ENCODE measurements at places on chromosomes 2 and 18.
A peak's percentile ranks its signal among the peaks of the same experiment; 100 is the strongest.

GRCh38 chr2:186733414-186733813 is 39.6 kb downstream of the FAM171B start:
- no peak for DNase-seq

- no peak for DNase-seq
Measured at GRCh38 chr2:222743251-222743812, 71.9 kb downstream of the MOGAT1 start.

DNA sequence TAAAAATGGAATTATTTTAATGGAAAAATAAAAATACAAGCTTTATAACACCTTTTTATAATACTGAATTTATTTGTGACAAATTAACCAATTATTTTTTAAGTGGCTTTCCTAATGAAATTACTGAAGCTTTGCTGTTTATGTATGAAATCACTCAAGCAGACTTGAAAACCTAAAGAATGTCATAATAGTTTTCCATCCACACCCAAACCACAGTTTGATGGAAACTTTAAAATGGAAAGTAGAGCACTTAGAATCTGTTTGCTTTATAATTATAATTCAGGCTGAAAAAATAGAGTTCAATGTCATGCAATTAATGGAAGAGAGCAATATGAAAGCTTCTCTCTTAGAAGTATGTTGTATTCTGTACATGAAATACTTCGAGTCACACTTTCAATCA is 31.6 kb upstream of the WDR75 start:
- no peak for DNase-seq

GRCh38 chr2:172995323-172996244 is 80.1 kb upstream of the MAP3K20 start:
- no peak for DNase-seq

- DNase-seq = no peak
Measured at GRCh38 chr2:222955008-222955407, 94.2 kb downstream of the ACSL3 start.

DNA sequence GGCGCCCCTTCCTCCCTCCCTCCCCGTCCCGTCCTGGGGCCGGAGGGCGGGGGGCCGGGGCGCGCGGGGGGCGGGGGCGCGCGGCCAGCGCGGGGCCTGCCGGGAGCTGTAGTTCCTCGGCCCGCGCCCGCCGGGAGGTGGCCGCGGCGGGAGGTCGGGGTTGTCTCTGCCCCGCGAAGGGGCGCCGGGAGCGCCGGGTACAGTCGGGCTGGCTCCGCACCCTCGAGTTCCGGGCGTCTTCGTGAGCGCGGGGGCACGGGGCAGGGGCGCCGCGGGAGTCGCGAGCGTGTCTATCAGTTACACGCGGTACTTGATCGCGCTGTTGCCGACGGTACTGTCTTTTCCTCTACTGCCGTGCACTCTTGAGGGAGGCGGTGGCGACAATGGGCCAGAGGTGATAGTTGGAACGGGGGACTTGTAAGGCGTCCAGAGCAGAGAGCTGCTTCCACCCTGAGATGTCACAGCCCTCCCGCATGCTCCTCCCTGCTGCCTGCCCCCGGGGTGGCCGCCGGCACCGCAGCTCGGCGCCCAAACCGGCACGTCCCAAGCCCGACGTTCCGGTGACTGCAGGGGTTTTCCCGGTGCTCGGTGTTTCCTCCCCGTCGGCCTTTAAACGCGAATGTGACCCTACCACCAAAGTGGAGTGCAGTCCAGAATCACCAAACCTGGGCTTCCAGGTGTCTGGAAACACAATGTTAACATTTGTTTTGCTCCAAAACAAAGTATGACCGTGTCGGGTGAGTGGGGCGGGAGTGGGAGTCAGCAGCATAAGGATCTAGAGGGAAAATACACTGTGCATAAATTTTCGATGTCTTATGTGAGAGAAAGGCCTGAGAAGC is at the start of gene PRKD3:
TSS of gene PRKD3 (minus strand) at position 48 of the 839 bp plus-strand sequence. CDS start 8,309 bp downstream, outside the sequence.
- peak; percentile 31 for DNase-seq

DNA sequence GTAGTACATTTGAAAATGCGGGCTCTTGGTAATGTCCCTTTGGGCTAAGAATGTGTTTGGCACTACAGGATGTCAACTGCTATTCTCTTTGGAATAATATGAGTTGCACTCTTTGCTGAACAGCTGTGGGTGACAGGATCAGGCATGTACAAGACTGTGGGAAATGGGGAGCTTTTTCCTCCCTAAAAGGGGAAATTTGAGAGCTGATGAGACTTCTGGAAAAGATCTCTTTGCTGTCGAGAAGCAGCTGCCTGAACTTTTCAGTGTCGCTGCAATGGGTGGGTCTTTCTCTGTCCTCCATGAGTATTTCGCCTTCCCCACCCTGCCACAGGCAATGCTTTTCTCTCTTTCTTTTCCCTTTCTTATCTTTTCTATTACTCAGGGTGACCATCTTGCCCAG is 762.2 kb upstream of the GCFC2 start:
- no peak for DNase-seq

DNA sequence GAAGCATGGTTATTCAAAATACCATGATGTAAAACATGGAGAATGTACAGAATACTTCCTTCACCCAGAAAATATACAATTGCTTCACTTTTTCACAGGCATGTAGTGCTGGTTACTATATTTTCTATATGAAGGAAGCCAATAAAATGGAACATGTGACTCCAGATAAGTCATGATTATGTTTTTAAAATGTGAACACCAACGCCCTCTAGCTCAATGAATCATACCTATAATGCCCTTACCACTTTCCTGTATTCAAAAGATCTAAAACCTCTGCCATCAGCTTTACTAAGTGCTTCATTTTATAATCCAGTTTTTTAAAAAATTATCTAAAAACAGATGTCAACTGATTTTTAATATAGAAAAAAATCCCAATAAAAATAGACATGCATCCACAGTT is 59.9 kb downstream of the SMAD2 start:
- no peak for DNase-seq

GRCh38 chr18:62729487-62730386 is 14.4 kb downstream of the PHLPP1 start:
- DNase-seq = no peak

DNA sequence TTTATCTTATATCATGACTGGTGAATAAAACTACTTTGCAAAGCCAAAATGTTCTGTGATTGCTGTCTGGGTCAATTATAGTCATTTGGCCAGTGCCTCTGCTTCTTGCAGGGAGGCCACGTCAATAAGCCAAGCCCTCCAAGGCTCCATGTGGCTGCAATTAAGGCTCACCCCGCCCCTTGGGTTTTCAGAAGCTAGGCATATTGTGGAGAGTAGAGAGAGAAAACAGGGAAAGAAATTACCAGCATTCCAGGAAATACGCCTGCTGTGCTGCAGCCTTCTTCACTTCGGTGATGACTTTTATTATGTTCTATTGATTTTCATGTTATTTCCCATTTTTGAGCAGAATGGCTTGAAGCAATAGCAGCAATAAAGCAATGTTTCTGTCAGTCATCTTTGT is 319.7 kb downstream of the SOX11 start:
- no peak for DNase-seq

GRCh38 chr2:86293612-86294011 is 43.8 kb downstream of the REEP1 start:
- DNase-seq = no peak

GRCh38 chr2:127170452-127171197 is 49.5 kb downstream of the CYP27C1 start:
- no peak for DNase-seq

GRCh38 chr2:165518611-165519010 is 49.1 kb downstream of the CSRNP3 start:
- no peak for DNase-seq

DNA sequence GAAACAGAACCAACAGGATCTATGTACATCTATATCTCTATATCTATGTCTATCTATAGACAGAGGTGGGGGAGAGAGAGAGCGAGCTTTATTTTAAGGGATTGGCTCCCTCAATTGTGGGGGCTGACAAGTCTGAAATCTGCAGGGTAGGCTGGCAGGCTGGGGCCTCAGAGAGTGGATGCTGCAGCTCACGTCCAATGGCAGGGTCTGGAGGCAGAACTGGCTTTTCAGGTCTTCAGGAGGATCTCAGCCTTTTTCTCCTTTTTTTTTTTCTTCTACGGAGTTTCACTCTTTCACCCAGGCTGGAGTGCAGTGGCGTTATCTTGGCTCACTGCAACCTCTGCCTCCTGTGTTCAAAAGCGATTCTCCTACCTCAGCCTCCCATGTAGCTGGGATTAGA is 77.2 kb downstream of the ARL4C start:
- no peak for DNase-seq

- DNase-seq = no peak
Measured at GRCh38 chr2:26691161-26691560, 1.4 kb upstream of the KCNK3 start.

GRCh38 chr2:50374117-50374516 is 657.8 kb downstream of the NRXN1 start:
- DNase-seq = no peak

- no peak for DNase-seq
Measured at GRCh38 chr18:77131100-77131651, 1.4 kb downstream of the MBP start.

GRCh38 chr2:26424221-26424620 is 22.5 kb downstream of the DRC1 start:
- no peak for DNase-seq

DNA sequence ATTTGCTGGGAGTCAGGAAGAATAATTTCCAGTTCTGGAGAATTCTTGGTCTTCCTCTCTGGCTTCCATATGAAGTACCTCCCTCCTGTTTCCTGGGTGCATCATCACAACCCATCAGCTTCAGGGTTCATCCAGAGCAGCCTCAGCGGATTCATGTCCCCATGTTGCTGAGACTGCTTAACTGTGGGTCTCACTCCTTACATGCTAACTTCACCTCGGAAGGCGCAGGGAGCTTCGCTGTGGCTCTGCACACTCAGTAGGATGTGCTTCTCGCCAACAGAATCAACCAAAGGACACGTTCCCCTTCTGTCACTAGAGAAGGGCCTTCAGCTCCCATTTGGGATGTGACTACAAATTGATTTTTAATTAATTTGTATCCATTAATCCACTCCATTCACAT is 24.2 kb downstream of the FBLN7 start:
- DNase-seq = no peak

DNA sequence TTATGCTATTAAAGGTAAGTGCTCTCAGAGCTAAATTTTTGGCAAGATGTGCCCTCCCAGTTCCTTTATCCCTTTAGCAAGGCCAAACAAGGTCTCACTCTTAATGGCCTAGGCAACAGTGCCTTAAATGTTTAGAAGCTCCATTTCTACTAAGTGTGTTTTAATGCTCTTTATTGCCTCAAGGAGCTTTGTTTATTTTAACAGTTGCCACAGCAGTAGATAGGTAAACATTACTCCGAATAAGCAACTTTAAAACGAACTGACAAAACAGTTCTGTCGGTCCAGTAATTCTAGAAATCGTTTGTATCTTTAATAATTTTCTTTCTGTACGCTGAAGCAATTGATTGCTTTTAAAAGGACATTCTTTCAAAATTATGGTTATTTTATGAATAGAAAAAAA is 74.5 kb downstream of the PIEZO2 start:
- DNase-seq = no peak

DNA sequence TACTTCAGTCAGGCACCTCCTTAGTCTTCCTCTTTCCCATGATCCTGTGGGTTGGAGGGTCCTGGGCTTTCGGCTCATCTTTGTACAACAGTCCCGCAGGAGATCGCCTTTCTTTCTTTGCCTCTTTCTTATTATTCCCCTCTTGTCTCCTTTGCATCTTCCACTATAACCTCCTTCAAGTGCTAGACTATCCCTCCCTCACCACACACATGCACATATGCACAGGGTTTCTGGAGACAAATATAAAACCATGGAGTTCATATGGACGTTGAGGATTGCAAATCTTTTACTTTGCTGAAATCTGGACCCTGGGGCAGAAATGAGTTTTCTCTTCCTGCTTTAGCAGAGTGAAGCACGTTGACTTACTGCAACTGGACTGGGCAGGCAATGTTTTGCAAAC is 80.3 kb downstream of the TMEM17 start:
- DNase-seq = no peak

- peak; percentile 65 for DNase-seq
Measured at GRCh38 chr2:46915811-46916630, 415 bp upstream of the MCFD2 start.

DNA sequence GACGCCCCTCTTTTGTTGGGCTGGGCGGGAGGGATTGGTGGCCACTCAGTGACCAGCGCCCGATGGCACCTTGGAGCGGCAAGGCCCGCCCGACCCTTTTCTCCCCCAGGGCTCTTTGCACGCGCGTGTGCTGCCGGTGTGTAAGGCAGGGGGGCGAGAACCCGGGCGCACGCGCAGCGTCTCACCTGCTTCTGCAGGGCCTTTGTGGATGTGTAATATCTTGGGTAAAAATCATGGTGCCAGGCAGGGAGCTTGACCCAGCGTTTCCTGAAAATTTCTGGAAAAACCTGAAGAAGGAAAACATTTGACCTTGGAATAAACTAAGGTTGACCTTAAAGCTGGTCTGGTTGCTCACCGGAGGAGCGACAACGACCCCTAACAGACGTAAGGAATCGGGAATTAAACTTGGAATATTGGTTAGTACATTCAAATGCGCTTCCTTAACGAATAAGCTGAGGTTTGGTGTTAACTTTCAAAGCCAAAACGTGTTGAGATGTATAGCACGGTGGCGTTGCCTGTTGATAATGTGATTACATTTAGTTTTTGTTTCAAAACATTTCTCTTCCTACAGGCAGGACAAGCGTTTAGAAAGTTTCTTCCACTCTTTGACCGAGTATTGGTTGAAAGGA is 438 bp downstream of the HSPE1 start:
- no peak for DNase-seq

DNA sequence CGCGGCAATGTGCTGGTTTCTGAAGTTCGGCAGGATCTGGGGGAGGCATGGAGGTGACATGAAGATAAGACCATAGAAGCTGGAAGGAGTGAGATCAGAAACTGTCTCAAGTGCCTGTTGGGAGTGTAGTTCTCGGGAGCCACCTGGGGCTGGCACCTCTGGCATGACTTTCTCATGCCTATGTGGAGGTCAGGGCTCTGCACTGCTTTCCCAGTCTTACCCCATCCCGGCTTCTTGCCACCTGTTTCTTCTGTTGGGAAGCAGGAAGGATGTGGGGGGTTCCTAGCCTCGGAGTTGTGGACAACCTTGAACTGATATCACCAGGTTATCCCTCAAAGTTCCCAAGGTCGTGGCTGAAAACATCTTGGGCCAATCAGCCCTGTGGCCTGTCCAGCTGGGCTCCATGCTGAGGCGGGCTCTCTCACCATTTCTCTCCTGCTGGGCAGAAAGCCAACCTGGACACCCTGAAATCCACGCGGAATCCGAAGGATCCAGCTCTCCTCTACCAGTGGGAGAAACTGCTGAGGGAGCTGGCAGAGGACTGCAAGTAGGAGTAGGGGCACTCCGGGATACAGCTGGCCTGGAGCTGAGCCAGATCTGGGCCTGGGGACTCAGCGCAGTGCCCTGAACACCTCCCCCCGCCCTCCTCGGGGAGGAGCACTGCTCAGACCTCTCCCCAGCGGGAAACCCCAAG is 42.5 kb downstream of the FER1L5 start:
- DNase-seq = no peak

- DNase-seq = no peak
Measured at GRCh38 chr2:126907671-126908070, 9.0 kb downstream of the TEX51 start.

DNA sequence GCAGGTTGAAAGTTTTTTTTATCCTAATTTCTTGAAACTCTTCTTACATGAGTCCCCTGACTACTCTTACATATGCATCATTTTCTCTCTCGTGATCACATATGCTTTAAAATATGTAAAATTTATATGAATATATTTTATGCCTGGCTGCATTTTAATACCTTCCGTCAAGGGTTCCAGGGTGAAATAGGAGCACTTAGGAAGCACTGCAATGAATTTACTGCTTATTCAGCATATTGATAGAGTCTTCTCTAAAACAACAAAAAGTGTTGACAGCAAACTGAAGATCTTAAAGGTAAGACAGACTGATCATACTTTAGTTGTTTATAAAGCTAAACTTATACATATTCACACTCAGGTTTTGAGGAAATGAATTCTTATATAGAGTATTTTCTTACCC is 1191.6 kb upstream of the CRIM1 start:
- no peak for DNase-seq

Measured in activated gamma-delta T cell treated with anti-CD3 and anti-CD28 coated beads, Interleukin-2, amount 50 U/mL, for 16 hours (primary cell).